ENCODE measurements at places on chromosomes 11 and 22.

DNA sequence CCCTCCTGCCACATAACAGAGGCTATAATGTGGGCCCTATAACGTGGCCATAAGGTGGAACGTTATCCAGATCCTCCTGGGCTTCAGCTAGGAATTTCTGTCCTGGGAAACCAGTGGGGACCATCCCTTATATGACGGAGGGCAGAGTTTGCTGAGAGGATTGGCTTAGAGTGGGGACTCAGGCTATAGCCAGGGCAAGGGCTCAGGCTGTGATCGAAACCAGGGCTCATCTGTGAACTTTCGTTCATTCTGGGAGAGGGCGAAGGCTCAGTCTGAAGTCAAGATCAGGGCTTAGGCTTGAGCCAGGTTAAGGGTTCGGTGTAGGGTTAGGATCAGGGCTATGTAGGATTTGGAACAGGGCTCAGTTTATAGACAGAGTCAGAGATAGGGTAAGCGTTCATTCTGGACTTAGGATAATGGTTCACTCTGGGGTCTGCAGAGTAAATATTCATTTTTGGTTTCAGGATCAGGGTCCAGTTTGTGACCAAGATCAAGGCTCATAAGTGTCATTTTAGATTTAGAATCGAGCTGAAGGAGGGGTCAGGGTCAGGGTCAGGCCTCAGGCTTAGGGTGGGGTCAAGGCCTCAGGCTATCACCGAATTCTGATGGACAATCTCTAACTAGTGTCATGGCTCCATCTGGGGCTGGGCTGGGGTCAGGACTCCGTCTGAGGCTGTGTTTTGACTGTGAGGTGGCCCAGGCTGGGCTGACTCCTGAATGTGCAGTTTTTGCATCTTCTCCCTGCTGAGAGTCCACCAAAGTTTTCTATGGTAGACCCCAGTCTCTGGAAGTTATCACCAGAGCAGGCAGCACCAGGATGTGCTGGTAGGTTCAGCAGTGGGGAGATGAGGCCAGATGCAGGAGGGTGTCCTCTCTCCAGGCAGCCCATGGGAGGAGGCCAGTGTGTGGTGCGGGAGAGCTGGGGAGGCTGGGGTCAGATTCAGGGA is 33.9 kb upstream of the SOX10 start:
- no peak for DNase-seq

DNA sequence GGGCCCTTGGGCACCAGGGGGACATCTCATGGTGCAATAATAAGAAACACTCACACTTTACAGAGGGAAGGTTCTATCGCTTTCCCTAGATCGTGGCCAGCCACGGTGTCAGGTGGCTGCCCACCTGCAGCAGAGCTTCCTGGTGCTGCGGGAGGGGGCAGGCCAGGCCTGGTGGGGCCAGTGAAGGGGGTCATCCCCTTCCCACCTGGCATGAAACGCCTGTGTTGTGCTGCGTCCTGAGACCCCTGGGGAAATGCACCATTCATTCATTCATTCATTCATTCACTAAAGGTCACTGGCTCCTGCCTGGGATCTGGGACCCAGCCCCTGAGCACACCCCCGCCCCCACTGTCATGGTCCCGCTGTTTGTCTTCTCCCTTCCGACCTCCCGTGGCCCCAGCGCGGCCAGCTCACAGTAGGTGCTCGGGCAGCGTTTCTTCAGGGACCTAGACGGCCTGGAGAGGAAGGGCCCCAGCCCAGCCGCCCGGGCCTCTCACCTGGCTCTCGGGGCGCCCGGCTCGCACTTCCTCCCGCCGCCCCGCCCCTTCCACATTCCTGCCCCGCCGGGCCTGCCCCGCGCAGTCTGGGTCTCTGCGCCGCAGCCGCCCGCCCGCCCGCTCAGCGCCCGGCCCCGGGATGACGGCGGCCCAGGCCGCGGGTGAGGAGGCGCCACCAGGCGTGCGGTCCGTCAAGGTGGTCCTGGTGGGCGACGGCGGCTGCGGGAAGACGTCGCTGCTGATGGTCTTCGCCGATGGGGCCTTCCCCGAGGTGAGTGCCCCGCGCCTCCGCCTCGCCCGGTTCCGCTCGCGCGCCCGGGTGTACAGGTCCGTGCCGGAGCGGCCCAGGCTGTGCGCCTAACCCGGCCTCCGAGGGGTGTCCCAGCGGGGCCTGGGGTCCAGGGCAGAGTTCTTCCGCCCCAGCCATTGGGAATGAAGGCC is at the start of gene RHOD:
TSS of gene RHOD (plus strand) at position 581 of the 938 bp plus-strand sequence. CDS start at position 637, 56 bp downstream.
- DNase-seq = no peak

- no peak for DNase-seq
These were observed 10.3 kb downstream of the TOP3B start for GRCh38 chr22:21972293-21972779.

DNA sequence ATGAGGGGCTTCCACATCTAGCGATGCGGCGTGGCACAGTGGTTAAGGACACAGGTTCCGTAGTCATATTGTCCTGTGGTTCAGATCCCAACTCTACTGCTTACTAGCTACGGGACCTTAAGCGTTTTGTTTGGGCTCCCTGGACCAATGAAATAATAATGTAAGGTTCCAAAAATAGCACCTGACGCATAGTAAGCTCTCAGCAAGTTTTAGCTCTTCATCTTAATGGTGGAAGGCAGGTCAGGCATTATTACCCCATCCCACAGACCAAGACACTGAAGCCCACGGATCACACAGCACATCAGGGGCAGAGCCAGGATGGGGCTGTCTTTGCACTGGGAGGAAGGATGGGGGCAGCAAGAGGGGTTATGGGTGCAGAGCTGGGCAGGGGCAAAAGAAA is 13.0 kb downstream of the DNAJB13 start:
- no peak for DNase-seq

- peak; percentile 10 for DNase-seq
These were observed 574.3 kb downstream of the NTM start for GRCh38 chr11:131944736-131945135.

GRCh38 chr22:22576244-22576988 is 17.4 kb upstream of the PRAME start:
- no peak for DNase-seq

- no peak for DNase-seq
These were observed 26.5 kb downstream of the MYO7A start for GRCh38 chr11:77154381-77155081.

GRCh38 chr11:119694334-119694733 is 34.7 kb downstream of the NECTIN1 start:
- no peak for DNase-seq

GRCh38 chr11:129333873-129334272 is 41.8 kb upstream of the BARX2 start:
- no peak for DNase-seq

DNA sequence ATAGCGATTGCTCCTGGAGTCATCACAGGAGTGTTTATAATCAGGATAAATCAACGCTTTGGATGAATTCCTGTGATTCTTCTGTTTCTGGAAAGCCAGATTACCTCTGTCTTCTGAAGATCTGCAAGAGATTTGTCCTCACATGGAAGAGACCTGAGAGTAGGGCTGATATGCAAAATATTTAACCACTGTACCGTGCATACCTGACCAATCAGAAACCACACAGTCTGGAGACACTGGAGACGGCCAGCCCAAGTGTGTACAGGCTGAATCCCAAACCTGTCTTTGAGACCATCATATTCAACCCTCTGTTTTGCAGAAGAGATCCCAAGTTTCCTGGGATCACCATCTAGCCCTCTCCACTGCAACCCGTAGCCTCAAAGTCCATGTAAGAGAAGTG is 50.4 kb upstream of the WT1 start:
- no peak for DNase-seq

- DNase-seq = no peak
These were observed 14.6 kb downstream of the SPECC1L start for GRCh38 chr22:24285245-24285644.

DNA sequence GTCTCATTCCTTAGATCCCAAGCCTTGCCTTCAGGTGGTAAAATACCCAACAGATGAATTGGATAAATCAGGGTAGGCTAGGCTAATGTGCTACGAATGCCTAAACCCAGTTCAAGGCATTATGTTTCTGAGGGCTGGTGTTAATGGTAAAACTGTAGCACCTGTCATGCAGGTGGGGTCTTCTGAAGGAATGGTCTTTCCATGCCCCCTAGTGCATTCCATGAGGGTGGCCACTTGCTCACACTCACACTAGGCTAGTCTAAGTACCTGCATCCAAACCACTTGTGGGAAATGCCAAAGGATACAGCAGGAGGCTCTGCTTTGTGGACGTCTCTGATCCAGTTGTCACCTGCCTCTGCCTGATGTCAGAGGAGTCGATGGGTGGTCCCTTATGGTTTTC is 24.2 kb upstream of the UCP3 start:
- no peak for DNase-seq

GRCh38 chr11:66289548-66290329 is 796 bp upstream of the YIF1A start:
- DNase-seq = no peak

DNA sequence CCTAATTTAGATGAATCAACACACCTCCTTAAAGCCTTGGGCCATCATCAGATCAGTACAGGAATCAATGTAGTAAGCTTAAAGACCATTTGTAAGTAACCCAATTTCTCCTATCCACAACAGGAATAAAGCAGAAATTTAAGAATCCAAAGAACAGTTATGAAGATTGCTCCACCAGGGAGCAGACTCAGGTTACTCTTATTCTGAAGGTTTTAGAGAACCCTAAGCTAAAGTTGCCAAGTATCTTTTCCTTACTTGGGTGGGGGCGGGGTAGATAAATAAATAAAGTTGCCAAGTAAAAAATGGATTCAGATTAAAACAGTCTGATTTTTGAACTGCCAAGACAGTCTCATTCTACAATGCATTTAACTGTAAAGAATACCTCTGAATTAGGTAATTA is 18.1 kb downstream of the CKAP5 start:
- DNase-seq = no peak

GRCh38 chr11:87144252-87144651 is 106.5 kb downstream of the TMEM135 start:
- no peak for DNase-seq

GRCh38 chr11:15276621-15277020 is 161.9 kb downstream of the INSC start:
- no peak for DNase-seq

GRCh38 chr22:36966851-36967540 is 52.3 kb downstream of the TST start:
- DNase-seq = no peak

Measured in GM04504 (cell line).